Amniotic epithelial cell (primary cell): ENCODE measurements at places on chromosomes 11 and 22.

DNA sequence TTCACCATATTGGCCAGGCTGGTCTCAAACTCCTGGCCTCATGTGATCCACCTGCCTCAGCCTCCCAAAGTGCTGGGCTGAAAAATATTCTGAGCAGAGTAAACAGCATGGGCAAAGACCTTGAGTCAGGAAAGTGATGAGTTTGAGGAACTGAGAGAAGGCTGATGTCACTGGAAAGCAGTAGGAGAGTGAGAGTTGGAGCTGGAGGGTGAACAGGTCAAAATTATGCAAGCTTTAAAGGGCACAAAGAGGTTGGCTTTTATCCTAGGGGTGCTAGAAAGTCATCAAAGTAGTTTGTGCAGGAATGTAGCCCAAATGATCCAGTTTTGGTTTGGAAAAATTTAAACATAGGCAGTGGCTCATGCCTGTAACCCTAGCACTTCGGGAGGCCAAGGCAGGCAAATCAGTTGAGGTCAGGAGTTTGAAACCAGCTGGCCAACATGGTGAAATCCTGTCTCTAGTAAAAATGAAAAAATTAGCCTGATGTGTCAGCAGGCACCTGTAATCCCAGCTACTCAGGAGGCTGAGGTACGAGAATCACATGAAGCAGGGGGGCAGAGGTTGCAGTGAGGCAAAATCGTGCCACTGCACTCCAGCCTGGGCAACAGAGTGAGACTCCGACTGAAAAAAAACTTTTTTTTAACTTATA lies 44.7 kb upstream of the CXCR5 start:
- DNase-seq, result peak; percentile 23

DNA sequence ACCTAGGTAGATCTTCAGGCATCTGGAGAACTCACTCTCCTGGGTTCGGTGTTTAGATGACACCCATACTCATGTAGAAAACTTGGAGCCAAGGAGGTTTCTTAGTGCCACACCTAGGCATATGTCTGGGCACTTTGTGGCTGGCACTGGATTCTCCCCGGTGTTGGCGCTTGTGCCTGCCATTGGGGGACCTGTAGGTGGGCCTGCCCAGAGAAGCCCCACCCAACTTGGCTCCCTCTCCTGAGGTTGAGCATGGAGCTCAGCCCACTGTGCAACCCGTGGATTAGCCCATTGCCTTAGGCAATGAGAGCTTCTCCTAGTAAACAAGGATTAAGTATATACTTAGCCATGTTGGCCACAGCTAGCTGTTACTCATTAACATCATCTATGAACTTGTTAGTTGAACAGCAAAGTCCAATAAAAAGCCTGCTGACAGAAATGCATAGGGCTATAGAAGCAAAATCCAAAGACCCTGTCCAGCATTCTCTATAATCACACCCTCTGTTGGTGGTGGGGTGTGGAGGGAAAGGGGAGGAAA lies 335.5 kb upstream of the CHORDC1 start:
- DNase-seq, result no peak

- DNase-seq, result no peak
These were observed 15.2 kb downstream of the ATXN10 start for GRCh38 chr22:45686836-45687235.

DNA sequence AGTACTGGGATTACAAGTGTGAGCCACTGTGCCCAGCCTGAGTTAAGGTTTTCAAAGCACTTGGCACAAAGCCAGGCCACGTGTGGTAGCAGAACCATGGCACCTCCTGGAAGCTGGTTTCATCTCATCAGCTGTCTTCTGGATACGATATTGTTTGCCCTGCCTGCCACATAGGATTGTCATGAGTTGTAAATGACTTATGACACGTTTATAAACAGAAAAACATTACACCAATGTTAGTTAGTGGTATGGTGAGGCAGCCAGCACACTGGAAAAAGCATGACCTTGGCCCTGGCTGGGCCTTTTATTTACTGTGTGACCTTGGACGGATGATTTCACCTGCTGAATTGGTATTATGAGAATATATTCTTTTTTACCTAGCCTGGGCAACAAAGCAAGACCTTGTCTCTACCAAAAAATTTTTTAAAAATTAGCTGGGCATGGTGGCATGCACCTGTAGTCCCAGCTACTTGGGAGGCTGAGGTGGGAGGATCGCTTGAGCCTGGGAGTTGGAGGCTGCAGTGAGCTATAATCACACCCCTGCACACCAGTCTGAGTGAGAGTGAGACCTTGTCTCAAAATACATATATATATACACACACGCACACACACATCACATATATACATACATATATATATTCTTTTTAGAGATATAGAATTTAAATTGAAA lies 24.0 kb upstream of the MYH9 start:
- DNase-seq, result no peak

GRCh38 chr22:28398981-28399380 lies 280.7 kb downstream of the TTC28 start:
- peak; percentile 62 for DNase-seq
